ENCODE measurements at places on chromosomes 2 and 18. TPM values are rescaled to one million over a fixed set of nuclear protein-coding genes. Genes with fewer than 3 reads are reported as not detected.

The SKOR2 gene
- total RNA-seq: not detected

The IL1B gene
- 0.15 TPM for total RNA-seq

The PKDCC gene
- 22.8 TPM for total RNA-seq

The GAL3ST2 gene
- 0.42 TPM for total RNA-seq

The C2orf92 gene
- 0.66 TPM for total RNA-seq

The CAPN13 gene
- total RNA-seq: 0.07 TPM

The GPAT2 gene
- not detected for total RNA-seq

The ACMSD gene
- not detected for total RNA-seq

The CD226 gene
- total RNA-seq: 0.23 TPM

The KCNE4 gene
- total RNA-seq: 0.50 TPM

The TEKT4 gene
- not detected for total RNA-seq

The CYTIP gene
- not detected for total RNA-seq

The ECEL1 gene
- total RNA-seq: 0.19 TPM

The ZAP70 gene
- 0.27 TPM for total RNA-seq

The RPIA gene
- total RNA-seq: 27.1 TPM

The GPR45 gene
- total RNA-seq: not detected

The GLI2 gene
- total RNA-seq: 16.6 TPM

The C2orf80 gene
- total RNA-seq: not detected

Measured in A549 treated with Mapracorat at 1 μM for 4 hours (cell line).